NCI-H1105 treated with DMSO at 0.1 percent for 48 hours (cell line): ENCODE measurements at places on chromosomes 7 and 10.
A peak's percentile ranks its signal among the peaks of the same experiment; 100 is the strongest.

DNA sequence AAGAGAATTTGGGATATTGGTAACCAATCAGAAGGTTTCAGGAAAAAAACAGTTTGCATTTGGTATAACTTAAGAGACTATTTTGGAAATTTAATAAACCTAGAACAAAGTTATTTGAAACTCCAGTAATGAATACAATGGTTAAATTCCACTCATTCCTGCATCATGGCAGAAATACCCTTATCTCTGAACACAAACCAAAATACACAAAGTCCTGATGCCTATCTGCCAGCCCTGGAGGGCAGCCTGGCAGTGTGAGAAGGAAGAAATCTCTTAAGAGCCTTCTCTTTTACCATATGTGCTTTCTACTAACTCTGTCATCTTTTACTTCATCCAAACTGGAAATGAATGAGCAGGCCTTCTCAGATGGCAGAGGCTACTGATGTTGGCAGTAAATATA lies 147.1 kb upstream of the LYZL1 start:
- DNase-seq = no peak

DNA sequence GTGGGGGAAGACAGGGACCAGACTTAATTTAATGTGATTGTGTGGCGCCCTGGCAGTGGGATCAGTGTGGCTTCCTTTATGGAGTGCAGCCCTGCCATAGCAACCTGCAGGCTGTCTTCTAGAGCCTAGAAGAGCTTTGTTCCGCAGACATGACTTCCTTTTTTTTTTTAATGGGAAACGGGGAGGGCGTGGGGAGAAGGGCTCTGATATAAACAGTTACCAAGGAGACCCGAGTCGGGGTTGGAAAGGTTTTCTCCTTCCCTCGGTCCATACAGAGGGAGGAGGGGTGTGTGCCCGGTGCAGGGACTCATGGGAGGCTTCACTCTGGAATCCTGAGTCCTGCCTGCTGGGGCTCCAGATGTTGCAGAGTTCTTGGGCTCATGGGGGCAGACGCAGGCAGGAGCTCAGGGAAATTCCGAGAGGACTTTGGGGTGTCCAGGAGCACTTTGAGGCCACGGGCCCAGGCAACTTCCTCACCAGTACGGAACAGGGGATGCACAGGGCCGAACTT lies 26.9 kb downstream of the TMEM120A start:
- no peak for DNase-seq

- DNase-seq = peak; percentile 55
These were observed 231.1 kb downstream of the SLC25A13 start for GRCh38 chr7:96090756-96091155.

GRCh38 chr7:47546733-47547494 lies 35.0 kb downstream of the TNS3 start:
- no peak for DNase-seq

GRCh38 chr10:82558014-82558607 lies 683.1 kb downstream of the NRG3 start:
- DNase-seq = no peak

DNA sequence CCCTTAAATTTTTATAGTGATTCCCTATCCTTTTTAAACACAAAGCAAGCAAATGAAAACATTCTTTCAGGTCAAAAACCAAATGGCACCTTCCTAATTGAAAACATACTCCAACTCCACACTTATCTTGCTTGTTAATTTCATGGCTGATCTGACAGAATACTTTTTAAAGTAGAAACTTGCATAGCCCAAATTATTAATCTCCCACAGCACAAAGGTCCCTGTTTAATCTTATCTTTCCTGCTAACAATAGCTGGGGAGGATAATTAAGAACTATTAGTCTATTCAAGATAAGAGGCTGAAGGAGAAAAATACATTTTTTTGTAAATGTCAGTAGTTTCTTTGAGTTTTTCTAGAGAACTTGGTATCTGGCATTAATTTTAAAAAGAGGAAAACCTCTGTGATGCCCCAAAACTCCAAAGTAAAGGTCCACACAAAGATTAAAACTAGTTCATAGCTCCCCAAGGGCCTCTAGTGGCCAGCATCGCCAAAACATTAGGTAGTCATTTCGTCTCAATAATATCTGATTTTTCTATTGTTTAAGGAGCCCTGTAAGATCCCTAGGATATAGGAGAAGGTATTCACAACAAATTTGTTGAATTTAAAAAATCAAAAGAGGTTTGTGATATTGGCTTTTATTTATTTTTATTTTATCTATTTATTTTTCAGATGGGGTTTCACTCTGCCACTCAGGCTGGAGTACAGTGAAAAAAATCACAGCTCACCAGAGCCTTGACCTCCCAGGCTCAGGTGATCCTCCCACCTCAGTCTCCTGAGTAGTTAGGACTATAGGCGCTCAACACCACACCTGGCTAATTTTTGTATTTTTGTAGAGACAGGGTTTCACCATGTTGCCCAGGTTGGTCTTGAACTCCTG lies 14.7 kb downstream of the CDNF start:
- peak; percentile 28 for DNase-seq

- peak; percentile 98 for DNase-seq
These were observed 1249.6 kb downstream of the TYW1 start for GRCh38 chr7:68246189-68246633.

DNA sequence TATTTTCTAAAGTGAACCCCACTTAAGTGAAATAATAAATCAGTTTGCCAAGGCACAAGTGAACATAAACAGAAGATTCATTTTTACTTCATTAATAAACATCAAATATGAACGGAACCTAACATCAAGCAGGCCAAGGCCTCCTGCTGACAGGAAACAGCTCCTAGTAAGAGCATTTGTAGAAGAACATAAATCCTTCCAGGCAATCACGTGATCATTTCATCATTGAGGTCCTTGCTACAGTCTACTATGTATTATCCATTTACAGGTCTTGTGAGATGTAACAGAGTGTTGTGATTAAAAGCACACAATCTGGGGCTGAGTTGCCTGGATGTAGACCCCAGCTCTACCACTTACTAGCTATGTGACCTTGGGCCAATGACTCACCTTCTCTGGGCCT lies 70.6 kb downstream of the CALD1 start:
- no peak for DNase-seq

- DNase-seq = peak; percentile 57
These were observed 158.2 kb downstream of the ST7 start for GRCh38 chr7:117111535-117111934.

DNA sequence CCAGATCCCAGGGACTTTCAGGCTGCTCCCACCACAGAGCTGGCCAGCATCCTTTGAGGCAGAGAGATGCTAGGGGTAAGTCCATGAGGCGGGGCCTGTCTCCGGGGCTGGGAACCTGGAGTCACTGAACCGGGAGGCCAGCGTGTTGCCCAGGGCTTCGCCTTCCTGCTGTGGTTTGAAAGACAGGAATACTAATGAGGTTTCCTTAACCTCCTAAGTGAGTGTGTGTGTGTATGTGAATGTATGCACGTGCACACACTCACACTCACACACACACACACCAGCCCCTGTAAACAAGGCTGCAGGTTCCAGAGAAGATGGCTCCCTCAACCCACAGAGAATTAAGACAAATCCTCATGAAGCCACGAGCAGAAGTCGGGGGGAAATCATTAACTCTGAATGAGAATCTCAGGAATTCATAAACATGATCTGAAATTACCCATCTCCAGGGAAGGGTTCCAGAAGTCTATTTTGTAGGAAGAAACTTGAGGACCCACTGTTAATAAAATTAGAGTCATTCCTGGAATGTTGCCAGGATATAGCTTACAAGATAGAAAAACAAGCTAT lies 20.3 kb upstream of the PFKP start:
- no peak for DNase-seq

- DNase-seq = no peak
These were observed 183.6 kb downstream of the PFKFB3 start for GRCh38 chr10:6386346-6386745.

DNA sequence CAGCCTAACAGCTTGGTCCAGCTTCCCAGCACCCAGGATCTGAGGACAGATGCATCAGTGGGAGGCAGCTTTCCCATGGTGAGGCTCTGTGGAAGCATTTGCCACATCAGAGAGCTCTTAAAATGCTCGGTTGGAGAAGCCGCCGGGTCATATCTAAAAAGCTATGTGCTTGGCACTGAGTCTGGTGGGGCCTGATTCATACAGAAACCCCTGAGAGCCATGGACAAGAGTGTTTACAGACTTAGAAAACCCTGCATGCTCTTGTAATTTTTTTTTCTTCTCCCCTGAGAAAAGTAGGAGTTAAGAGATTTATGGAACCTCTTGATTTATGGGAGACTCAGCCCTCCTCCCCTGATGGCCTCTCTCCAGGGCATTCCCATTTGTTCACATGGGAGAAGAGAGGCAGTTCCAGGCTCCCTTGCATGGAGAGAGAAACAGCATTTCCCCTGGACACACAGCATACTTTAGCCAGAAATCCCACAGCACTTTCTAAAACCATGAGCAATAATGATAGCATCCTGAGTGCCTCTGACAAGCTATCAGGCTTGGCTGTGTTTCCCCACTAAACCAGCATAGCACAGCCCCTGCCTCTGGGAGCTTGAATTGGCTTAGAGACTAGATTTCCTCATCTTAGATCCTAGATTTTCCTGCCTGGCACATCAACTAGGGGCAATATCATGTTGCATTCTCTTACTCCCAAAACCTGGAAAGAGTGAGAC lies 322.1 kb upstream of the AUTS2 start:
- DNase-seq = no peak
